ENCODE measurements at places on chromosomes 3 and 15.

- no peak for DNase-seq
These were observed 55.0 kb upstream of the EPHA3 start for GRCh38 chr3:89052386-89052785.

- no peak for DNase-seq
These were observed 34.4 kb downstream of the TARS3 start for GRCh38 chr15:101689901-101690300.

- DNase-seq: no peak
These were observed 51.2 kb downstream of the CHAC1 start for GRCh38 chr15:41004490-41004889.

- no peak for DNase-seq
These were observed 407.5 kb downstream of the ZBTB20 start for GRCh38 chr3:114739627-114740026.

DNA sequence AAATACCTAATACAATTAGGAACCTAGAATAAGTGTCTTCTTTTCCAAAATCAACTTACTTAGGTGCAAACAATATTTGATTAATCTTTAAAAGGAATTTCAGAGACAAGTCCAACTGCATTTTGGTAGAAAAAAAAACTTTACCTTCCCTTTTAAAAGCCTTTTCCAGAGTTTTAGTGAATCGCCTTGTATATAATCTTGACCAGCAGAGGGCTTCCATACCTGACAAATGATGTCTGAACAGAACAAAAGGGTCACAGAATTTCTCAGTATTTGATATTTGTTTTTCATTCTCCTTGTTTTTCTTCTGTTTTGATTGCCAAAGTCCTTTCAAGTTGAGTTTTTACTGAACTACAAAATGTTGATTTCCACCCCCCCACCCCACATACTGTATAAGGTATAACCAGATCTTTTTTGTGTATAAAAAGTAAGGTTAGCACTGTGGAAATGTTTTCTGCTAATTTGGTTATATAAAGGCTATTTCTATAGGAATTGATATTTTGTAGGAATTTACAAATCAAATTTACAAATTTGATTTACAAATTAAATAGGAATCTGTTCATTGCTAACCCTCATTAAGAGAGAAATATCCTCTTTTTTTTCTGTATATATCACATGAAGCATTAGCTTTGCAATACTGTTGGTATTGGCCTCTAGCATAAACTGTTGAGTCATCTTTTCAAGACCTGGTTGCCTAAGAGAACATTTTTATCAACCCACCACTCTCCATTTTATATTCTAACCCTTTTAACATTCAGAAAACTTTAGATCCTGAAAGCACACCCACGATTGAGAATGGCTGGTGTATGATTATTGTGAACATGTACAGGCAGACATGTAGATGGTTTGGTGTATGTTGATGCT is 464.1 kb upstream of the RARB start:
- DNase-seq: no peak

- DNase-seq: no peak
These were observed 116.2 kb downstream of the MFSD1 start for GRCh38 chr3:158918008-158918407.
